Stimulated activated naive CD4-positive, alpha-beta T cell (primary cell): ENCODE measurements at places on chromosomes 13 and 19.

DNA sequence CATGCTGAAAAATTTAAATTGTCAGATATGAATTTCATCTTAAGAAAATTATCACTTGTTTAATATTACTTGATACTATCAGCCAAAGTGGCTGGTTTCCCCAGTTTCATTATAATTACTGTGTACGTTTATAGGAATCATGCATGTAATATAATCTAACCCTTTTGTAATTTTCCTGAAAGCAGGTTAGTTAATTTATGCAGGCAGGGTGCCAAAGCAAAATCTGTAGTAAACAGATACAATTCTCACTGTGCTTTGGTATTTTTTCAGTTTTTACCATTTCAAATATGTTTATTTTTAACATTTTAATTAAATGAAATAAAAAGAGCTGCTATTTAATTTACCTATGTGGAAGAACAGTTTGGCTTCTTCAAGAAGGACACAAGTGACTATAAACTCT lies 1227.5 kb upstream of the MIR17HG start:
- no peak for DNase-seq

- DNase-seq: no peak
Measured at GRCh38 chr13:36865265-36865664, 46.2 kb downstream of the RFXAP start.

- DNase-seq: no peak
Measured at GRCh38 chr13:32824675-32825074, 191.5 kb upstream of the KL start.

DNA sequence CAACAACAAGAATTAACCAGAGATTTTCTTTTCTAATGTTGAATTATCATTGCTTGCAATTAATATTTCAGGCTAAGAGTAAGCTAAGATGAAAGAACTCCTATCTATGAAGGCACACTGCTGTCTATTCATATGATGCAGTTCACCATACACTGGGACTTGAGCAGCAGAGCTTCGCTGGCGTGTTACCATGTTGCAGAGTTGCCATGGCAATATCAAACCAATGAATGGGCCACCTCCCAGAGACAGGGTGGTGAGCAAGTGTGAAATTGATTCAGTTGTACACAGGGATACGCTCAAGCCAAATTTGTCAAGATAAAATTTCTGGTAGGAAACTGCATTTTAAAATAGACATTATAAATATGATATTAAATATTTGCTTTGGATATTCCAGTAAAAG lies 69.3 kb upstream of the MYO16 start:
- no peak for DNase-seq

- DNase-seq: no peak
Measured at GRCh38 chr13:28707629-28708427, 10.9 kb downstream of the SLC46A3 start.

DNA sequence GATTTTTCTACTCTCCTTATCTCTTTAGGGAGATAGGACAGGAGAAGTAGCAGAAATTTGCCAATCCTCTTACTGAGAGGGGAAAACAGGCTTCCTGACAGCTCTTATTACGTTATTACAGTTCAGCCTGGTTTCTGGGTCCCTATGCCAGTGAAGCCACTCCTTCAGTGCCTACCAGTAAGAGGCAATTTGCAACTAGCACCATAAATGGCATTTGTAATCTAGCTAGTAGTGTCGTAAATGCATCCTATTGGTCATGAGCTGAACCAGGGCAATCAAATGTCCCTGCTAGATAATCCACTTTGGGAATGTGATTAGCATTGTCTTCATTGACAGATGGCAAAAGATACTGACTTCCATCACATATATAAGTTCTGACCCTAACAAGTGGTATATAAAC lies 428.8 kb downstream of the DCT start:
- DNase-seq: no peak

- DNase-seq: no peak
Measured at GRCh38 chr13:49540552-49540951, 44.8 kb downstream of the PHF11 start.

GRCh38 chr19:48403606-48404005 lies 10.1 kb downstream of the GRIN2D start:
- DNase-seq: no peak

DNA sequence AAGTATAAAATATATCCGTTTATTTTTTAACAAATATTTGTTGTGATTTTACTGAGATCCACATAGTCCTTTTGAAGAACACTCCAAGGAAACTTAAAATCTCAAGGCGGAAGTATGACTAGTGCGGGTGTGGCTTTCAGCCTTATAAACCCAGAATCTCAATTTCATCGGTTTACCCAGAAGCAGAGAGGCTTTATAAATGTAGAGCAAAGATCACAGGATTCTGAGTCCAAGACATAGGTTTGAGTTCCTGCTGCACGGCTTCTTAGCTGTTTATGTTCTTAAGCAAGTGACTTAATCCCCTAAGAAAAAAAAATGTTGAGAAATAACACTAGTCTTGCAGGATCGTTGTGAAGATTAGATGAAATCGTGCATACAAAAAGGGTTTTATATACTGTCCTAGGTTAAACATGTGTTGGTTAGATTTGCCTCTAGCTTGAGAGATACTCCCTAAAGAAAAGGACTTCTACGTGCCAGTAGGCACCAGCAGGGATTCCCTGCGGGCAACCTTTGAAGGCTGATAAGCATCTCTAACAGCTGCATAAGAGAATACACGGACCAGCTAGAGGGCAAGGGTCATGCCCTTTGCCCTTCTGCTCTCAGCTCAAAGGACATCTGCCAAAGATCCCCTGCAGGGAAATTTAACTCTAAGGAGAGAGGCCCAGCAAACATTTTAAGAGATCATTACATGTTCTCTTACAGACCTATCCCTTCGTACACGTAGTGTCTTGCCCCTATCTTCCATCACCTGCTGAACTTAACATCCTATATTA lies 130.4 kb upstream of the MIR17HG start:
- no peak for DNase-seq

GRCh38 chr19:45445139-45445538 lies 21.4 kb upstream of the ERCC1 start:
- DNase-seq: no peak

DNA sequence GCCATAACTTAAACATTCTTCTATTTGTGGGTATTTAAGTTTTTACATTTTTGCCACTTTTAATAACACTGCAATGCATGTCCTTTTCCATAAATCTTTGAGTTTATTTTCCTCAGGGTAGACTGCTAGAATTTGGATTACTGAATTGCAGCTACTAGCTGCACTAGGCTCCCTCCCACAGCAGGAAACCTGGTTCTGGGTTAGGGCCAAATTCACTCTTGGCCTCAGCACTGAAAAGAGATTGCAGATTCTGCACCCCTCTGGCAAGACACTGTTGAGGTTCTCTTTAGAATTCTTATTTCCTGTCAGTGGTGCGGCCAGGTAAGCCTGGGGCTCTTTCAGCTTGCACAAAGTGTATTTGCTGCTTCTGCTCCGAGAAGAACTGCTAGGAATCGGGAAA lies 155.7 kb downstream of the ENOX1 start:
- DNase-seq: no peak

DNA sequence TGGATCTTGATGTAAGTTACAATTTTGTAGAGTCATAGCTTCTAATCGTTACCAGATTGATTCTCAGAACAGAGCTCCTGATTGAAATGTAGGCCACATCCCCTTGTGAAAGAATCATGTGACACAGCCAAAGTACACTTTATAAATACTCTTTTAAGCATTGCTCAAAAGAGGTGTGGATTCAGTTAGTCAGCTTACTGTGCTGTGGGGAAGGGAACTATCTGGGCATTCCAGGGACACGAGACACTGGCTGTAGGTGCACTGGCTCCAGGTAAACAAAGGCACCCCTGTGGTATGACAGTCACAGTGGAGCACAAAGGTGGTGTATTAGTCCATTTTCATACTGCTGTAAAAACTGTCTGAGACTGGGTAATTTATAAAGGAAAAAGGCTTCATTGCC lies 222.8 kb downstream of the LIG4 start:
- DNase-seq: no peak
